ENCODE measurements at places on chromosomes 11 and 22.

- no peak for DNase-seq
Observed at GRCh38 chr11:1939006-1939625, 8.0 kb upstream of the MRPL23 start.

DNA sequence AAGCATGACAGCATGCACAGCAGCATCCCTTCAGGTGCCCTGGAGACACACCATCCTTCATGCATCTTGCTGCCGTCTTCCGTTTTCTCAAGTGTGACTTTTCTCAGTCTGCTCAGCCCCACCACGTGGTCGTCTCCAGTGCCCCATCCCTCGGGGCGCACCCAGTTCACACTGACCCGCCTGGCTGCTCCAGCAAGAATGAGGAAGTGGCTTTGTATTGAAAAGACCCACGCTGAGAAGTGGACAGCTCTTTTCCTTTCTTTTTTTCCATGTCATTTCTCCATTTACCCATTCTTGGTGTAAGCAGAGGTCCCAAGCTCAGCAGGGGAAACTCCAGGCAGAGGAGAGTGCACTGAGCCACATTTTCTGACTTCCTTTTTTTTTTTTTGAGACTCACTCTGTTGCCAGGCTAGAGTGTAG is 14.5 kb downstream of the SERPINH1 start:
- DNase-seq: no peak

- DNase-seq: no peak
Observed at GRCh38 chr22:35628732-35629131, 11.6 kb upstream of the MB start.

- no peak for DNase-seq
Observed at GRCh38 chr11:81707881-81708280, 1025.8 kb downstream of the FAM181B start.

GRCh38 chr11:74147199-74147929 is 23.4 kb downstream of the C2CD3 start:
- no peak for DNase-seq

DNA sequence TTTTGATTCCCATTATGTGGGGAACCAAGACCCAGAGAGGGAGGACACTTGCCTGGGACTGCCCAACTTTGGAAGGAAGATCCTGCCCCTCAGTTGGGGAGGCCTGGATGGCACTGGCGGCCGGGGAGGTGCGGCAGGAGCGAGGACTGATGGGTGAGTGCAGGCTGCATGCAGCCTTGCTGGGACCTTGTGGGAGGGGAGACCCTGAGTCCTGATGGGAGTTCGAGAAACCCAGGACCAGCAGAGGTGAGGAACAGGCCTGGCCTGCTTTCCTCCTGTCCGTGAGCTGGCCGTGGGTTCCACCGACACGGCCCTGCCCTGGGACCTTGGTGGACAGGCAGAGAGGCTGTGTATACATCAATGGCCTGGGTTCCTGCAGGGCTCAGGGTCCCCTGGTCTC is 19.3 kb upstream of the SMIM38 start:
- no peak for DNase-seq

DNA sequence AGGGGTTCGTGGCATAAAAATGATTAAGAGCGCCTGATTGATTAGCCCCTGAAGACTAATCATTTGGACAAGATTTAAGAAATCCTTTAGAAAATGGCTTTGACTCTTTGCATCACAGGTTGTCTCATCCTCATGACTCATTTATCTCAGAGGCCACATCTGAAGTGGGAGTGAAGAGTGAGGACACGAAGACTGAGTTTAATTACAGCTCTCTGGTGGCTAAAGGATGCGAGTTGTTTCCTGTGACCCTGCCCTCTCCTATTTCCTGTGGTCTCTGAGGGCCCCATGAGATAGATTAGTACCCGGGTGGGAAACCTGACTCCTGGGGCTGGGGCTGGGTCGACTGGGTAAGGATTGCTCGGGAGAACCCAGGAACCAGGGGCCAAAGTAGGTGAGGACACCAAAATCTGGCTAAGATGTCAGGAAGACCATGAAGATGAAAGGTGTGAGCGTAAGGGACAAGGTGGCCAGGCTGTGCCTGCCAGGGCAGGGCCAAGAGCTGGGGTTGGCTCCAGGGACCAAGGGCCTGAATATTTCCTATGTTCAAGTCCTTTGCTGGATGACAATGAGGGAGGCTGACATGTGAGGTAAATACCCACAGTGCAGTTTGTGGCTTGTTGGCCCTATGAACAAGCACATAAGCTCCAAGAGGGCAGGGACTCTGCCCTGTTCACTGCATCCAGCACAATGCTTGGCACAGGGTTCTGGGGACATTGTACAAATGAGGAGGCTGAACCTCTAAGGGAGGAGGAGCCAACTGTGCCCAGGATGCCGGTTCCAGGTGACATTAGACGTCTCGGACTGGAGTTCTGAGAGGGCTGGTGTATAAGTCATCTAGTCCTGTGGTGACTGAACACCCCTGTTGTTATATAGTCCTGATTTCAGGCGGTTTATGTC is 3.6 kb downstream of the OTOG start:
- DNase-seq: no peak

DNA sequence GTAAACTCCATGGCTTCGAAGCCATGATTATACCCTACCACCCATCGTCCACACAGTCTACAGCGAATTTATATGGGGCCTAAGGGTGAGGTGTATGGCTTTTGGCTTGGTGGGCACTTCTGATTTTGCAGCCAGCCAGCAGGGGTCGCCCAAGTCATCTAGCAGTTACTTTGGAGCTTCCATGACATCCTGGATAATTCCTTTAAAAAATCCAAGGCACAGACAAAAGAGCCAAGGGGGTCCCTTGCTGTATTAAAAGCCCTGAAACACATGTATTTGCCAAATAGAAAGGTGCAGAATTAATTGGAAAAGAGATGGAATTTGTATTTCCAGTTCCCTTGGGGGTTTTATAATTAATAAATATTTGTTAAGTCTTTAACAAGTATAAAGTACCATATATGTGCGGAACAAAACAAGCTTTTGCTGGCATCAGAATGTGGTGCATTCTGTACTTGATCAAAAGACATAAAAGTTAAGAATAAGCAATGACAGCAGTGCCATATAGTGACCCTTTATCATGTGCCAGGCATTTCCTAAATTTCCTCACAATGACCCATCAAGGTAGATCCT is 132.8 kb upstream of the PITPNB start:
- peak; percentile 1 for DNase-seq

DNA sequence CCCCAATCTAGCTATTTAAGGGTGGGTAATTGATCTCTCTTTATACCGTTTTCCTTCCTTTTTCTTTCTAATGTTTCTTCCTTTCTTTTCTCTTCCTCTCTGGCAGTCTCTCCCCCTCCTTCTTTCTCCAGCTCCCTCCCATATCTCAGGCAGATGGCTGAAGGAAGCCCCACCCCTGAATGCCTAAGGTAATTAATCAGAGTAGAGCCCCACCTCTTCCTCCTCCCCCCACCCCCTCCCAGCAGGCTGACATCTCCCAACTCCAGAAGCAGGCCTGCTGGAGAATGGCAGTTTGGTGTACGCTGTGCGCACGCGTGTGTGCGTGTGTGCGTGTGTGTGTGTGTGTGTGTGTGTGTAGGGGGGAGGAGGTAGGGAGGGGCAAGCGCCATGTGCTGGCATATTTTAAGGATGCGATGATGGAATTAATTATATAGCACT is 122.6 kb downstream of the APOL5 start:
- DNase-seq: no peak

- no peak for DNase-seq
Observed at GRCh38 chr11:92413757-92414513, 189.3 kb downstream of the FAT3 start.

Data from CD4-positive, alpha-beta memory T cell (primary cell).